Left ventricle myocardium inferior (tissue), 1 donor: ENCODE measurements at places on chromosomes 5 and 9. TPM values are rescaled to one million over a fixed set of nuclear protein-coding genes. Genes with fewer than 3 reads are reported as not detected.

- no peaks in the 10 kb centered on the region for H3K4me1 ChIP-seq
- H3K27me3 ChIP-seq, result peaks cover 10% of the 10 kb centered on the region
- H3K36me3 ChIP-seq, result no peaks in the 10 kb centered on the region
- no peak overlapping the region for H3K4me3 ChIP-seq
These were observed 188.4 kb upstream of the DAPK1 start for GRCh38 chr9:87309236-87309635.

DNA sequence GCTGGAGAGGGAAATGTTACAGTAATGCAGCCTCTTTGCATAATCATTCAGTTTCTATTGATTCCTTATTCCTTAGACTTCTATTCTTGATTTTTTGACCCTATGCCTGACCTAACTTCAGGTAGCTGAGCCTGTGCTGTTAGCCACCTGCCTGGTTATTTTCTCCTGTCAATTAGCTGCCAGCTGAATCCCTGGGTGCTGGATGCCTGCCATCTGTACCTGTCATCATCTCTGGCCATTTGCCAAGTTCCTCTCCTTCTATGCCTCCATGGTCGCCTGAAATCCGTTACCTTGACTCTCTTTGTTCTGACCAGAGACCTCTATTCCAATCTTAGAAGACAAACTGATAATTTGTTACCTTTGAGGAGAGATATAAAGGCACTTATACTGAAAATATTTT lies 178.3 kb downstream of the CAVIN4 start:
- H3K4me3 ChIP-seq, result no peak overlapping the region
- DNase-seq, result no peak
- no peak overlapping the region for H3K27ac ChIP-seq

DNA sequence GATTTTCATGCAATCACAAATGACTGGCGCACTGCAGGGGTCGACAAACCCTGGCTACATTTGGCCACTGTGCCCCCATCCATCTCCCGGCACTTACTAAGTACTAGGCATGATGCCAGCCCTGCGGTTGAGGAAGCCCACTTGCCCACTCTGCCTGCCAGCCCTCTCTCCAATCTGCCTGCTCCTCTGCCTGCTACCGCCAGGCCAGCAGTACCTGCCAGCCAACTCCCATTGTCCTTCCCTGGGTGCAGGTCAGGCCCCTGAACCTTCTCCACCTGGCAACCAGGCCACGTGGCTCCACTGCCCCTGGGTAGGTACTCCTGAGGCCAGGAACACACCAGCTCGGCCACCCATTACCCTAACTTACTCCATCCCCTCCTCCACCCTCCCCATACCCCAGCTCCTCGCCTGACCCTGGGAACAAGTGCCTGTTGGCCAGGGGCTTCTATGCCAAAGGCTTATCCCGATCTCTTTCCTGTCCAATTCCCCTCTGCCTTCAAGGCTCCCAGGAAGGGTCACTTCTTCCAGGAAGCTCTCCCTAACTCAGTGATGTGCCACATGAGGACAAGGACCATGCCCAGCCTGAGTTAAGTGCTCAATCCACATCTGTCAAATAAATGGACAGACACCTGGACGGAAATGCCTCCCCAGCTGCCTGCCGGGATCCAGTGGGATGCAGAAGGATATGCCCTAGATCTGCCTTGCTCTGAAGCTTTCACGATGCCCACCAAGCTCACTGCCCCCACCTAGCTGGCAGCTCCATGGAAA lies 6.6 kb downstream of the EEIG1 start:
- H3K27ac ChIP-seq, result peak overlapping the region; percentile 95
- no peaks in the 10 kb centered on the region for H3K36me3 ChIP-seq
- no peak for DNase-seq
- no peaks in the 10 kb centered on the region for H3K27me3 ChIP-seq
- H3K4me1 ChIP-seq, result peaks cover 100% of the 10 kb centered on the region

- H3K36me3 ChIP-seq, result no peaks in the 10 kb centered on the region
- no peak overlapping the region for H3K4me3 ChIP-seq
- no peak overlapping the region for H3K27ac ChIP-seq
- H3K4me1 ChIP-seq, result peaks cover 2% of the 10 kb centered on the region
These were observed 540.1 kb downstream of the EBF1 start for GRCh38 chr5:158559643-158560042.

DNA sequence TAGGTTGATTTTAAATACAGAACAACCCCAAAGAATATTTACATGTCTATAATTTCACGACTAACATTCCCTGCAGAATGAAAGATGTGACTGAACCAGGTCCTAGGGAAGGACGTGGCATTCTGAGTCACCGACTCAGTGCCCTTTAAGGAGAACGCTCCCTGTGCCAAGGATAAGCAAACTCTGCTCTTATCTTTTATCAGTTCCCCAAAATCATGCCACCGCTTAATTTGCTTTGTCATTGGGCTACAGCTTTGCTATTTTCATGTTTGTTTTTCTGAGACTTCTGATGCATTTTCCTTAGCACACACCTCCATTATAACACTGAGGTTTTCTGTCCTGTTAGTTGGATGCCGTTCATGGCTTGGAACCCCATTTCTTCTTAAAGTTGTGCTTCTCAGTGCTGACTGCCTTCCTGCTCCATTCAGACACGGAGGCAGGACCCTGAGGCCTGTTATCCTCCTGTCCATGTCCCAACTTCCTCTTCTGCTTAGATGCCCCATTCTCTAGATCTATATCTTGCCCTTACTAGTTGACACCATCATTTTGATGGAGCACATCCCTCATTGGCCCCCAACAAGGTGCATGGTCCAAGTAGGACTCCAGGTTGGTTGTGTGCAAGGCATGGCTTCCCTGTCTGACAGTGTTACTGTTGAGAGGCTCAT lies 11.2 kb upstream of the SEMA4D start:
- no peak overlapping the region for H3K4me3 ChIP-seq
- peaks cover 4% of the 10 kb centered on the region for H3K27me3 ChIP-seq
- no peak for DNase-seq
- no peak overlapping the region for H3K27ac ChIP-seq
- peaks cover 10% of the 10 kb centered on the region for H3K4me1 ChIP-seq

- H3K36me3 ChIP-seq, result no peaks in the 10 kb centered on the region
- H3K27ac ChIP-seq, result no peak overlapping the region
- no peak for DNase-seq
- no peak overlapping the region for H3K4me3 ChIP-seq
- peaks cover 8% of the 10 kb centered on the region for H3K27me3 ChIP-seq
- peaks cover 5% of the 10 kb centered on the region for H3K4me1 ChIP-seq
These were observed 137.1 kb downstream of the KCNIP1 start for GRCh38 chr5:170640731-170641588.

GRCh38 chr5:13581914-13582313 lies 362.6 kb downstream of the DNAH5 start:
- H3K27me3 ChIP-seq, result no peaks in the 10 kb centered on the region
- no peaks in the 10 kb centered on the region for H3K4me1 ChIP-seq
- H3K4me3 ChIP-seq, result no peak overlapping the region
- DNase-seq, result no peak
- H3K27ac ChIP-seq, result no peak overlapping the region
- H3K36me3 ChIP-seq, result no peaks in the 10 kb centered on the region

DNA sequence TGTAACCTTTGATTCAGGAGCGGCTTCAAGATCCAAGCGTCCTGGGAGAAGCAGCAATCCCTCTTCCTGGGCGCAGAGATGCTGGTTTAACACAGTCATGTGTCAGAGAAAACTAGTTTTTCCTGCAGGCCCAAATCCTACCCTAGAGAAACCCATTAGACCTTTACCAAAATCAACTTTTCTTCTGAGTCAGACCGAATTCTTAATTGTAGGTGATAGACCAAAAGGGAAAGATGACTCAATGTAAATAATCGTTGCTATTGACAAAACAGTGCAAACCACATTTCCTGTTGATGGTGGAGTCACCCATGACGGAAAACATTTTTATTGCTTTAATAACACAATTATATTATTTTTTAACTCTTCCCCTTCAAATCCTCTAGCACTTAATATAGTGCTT lies 40.1 kb downstream of the SLC1A1 start:
- no peaks in the 10 kb centered on the region for H3K4me1 ChIP-seq
- H3K36me3 ChIP-seq, result no peaks in the 10 kb centered on the region
- no peak overlapping the region for H3K27ac ChIP-seq
- H3K4me3 ChIP-seq, result no peak overlapping the region
- H3K27me3 ChIP-seq, result no peaks in the 10 kb centered on the region
- DNase-seq, result no peak

DNA sequence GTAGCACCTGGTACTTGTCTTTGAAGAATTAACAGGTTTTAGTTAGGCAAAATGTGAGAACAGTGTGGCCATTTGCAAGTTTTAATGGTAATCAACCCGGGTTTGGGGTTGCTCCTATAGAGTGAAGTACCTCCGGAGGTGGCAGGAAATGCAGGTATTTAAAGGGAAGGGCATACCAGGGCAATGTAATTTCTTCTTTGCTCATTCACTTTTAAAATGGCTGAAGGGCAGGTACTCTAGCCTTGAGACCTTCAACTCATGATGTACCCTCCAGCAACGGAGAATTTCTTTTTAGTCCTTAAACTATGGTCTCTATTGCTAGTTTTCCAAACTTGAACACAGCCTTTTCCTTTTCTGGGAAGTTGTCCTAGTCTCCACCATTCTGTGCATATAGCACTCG lies 1.3 kb upstream of the HSPA4 start:
- H3K27ac ChIP-seq, result peak overlapping the region; percentile 96
- no peak for DNase-seq
- peaks cover 60% of the 10 kb centered on the region for H3K4me1 ChIP-seq
- H3K36me3 ChIP-seq, result no peaks in the 10 kb centered on the region

DNA sequence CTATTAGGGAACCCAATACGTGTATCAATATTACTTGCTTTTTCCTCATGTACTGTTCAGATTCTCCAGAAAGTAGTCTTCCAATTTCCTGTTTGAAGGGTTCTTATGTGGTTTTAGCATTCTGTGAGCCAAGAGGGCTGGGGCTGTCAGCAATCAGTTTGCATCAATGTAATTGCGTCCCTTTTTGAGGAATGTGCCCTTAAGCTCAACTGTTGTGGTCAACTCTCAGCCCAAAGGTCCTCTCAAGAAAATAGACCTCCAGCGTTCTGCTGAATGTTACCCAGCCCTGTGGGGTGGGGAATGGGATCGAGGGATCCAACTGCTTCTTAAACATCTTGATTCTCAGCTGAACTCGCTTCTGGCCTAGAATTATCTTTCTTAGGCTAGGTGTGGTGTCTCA lies 43.8 kb upstream of the CDK20 start:
- H3K27me3 ChIP-seq, result no peaks in the 10 kb centered on the region
- no peak overlapping the region for H3K27ac ChIP-seq
- H3K4me3 ChIP-seq, result no peak overlapping the region
- H3K36me3 ChIP-seq, result no peaks in the 10 kb centered on the region
- no peak for DNase-seq
- H3K4me1 ChIP-seq, result no peaks in the 10 kb centered on the region

GRCh38 chr9:69602773-69603172 lies 69.4 kb downstream of the APBA1 start:
- peaks cover 19% of the 10 kb centered on the region for H3K4me1 ChIP-seq
- no peak for DNase-seq
- no peaks in the 10 kb centered on the region for H3K36me3 ChIP-seq
- no peak overlapping the region for H3K27ac ChIP-seq
- H3K27me3 ChIP-seq, result no peaks in the 10 kb centered on the region

SHROOM1 gene
- total RNA-seq, result 4.9 TPM

SMIM33 gene
- total RNA-seq, result not detected

ZNF883 gene
- total RNA-seq, result 6.2 TPM

ACOT12 gene
- not detected for total RNA-seq

EFNA5 gene
- 28.2 TPM for total RNA-seq

PRDM9 gene
- not detected for total RNA-seq

SEC61B gene
- total RNA-seq, result 39.8 TPM

CD14 gene
- 26.2 TPM for total RNA-seq
